B cell (primary cell): ENCODE measurements at places on chromosomes 5 and 9.

DNA sequence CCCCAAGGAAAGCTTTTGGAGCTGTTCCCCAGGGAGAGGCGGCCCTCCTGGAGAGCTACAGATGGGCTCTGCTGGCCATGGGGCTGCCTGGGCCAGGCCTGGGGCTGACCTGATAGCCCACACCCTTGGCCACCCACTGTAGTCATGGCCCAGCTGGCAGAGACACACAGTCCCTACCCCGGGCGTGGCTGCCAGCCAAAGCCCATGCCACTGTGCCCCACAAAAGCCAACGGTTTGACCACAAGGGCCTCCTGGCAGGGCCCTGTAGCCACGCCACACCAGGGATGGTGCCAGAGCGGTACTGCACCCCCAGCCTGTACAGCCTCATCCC, 15.2 kb downstream of the NACC2 start:
- H3K27ac ChIP-seq = no peak overlapping the region
- peaks cover 8% of the 10 kb centered on the region for H3K27me3 ChIP-seq
- peaks cover 10% of the 10 kb centered on the region for H3K4me1 ChIP-seq
- DNase-seq = no peak
- no peaks in the 10 kb centered on the region for H3K36me3 ChIP-seq

DNA sequence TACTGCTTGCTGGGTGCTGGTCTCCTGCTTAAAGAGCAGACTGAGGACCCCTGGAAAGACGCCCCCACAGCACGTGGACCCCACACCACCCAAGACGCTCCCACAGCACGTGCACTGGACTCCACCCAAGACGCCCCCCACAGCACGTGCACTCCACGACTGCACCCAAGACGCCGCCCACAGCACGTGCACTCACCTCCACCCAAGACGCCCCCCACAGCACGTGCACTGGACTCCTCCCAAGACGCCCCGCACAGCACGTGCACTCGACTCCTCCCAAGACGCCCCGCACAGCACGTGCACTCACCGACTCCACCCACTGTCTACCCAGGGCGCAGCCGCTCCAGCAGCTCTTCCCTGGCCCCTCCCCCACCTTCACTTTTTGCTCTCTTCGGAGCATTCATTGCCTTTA, 50.5 kb downstream of the EHMT1 start:
- peaks cover 51% of the 10 kb centered on the region for H3K4me1 ChIP-seq
- no peaks in the 10 kb centered on the region for H3K36me3 ChIP-seq
- no peak overlapping the region for H3K4me3 ChIP-seq
- peak; percentile 47 for DNase-seq
- H3K27me3 ChIP-seq = no peaks in the 10 kb centered on the region

- H3K4me1 ChIP-seq = peaks cover 29% of the 10 kb centered on the region
- H3K4me3 ChIP-seq = no peak overlapping the region
- H3K36me3 ChIP-seq = no peaks in the 10 kb centered on the region
- no peak for DNase-seq
Observed at GRCh38 chr5:99023330-99023729, 94.5 kb upstream of the CHD1 start.

DNA sequence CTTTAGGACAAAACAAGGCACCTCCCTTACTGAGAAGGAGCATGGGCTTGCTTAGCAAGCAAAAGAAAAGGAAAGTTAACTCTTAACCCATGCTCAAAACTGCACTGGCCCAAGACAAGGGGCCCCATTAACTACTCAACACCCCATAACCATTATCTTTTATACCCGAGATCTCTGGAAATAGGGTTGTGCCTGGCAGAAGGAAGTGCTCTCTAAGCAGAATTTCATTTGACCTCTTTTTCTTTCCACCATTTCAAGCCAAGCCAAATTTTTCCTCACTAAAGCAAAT, 167.2 kb downstream of the RASEF start:
- no peaks in the 10 kb centered on the region for H3K36me3 ChIP-seq
- no peak for DNase-seq
- no peak overlapping the region for H3K4me3 ChIP-seq

- no peaks in the 10 kb centered on the region for H3K27me3 ChIP-seq
- no peak overlapping the region for H3K27ac ChIP-seq
- H3K36me3 ChIP-seq = peaks cover 1% of the 10 kb centered on the region
- peaks cover 88% of the 10 kb centered on the region for H3K4me1 ChIP-seq
Observed at GRCh38 chr9:33133186-33133585, 34.0 kb downstream of the B4GALT1 start.

- H3K4me1 ChIP-seq = no peaks in the 10 kb centered on the region
- no peaks in the 10 kb centered on the region for H3K27me3 ChIP-seq
- H3K27ac ChIP-seq = no peak overlapping the region
- no peak overlapping the region for H3K4me3 ChIP-seq
Observed at GRCh38 chr9:115992834-115993233, 160.8 kb upstream of the PAPPA start.
